Panc1 (cell line): ENCODE measurements at places on chromosomes 1 and 21. TPM values are rescaled to one million over a fixed set of nuclear protein-coding genes. Genes with fewer than 3 reads are reported as not detected.

The TDRD10 gene
- total RNA-seq, result not detected

GRCh38 chr1:54556110-54556509, 8.1 kb downstream of the ACOT11 start:
- no peak overlapping the region for H3K27ac ChIP-seq
- DNase-seq, result no peak
- no peaks in the 10 kb centered on the region for H3K36me3 ChIP-seq
- H3K27me3 ChIP-seq, result no peaks in the 10 kb centered on the region
- H3K4me3 ChIP-seq, result no peak overlapping the region

- H3K27ac ChIP-seq, result no peak overlapping the region
- no peaks in the 10 kb centered on the region for H3K36me3 ChIP-seq
- DNase-seq, result no peak
These were observed 465.9 kb downstream of the NPHP4 start for GRCh38 chr1:5526385-5526750.

The KIF21B gene
- 0.46 TPM for total RNA-seq

DNA sequence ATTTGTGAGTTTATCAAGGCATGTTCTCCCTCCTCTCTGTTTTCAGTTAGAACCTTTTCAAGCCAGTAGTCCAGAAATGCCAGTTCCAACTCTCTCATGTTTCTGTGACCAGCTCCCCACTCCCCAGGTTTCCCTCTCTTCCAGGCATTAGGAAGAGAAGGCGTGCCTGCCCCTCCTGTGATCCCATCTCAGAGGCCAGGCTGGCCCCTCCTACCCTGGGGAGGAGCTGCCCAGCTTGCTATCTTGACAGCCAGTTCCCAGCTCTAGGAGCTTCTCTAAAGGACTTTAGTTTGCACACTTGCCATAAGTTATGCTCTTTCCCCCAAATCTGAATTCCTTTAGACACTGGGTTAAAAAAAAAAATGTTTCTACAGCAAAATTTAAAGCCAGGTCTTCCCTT, 8.9 kb downstream of the HYI start:
- no peaks in the 10 kb centered on the region for H3K27me3 ChIP-seq
- no peaks in the 10 kb centered on the region; the same call in none of the 2 replicates for H3K36me3 ChIP-seq
- H3K4me1 ChIP-seq, result no peaks in the 10 kb centered on the region
- no peak for DNase-seq
- no peak overlapping the region for H3K27ac ChIP-seq
